ENCODE measurements at places on chromosomes 4 and X.

DNA sequence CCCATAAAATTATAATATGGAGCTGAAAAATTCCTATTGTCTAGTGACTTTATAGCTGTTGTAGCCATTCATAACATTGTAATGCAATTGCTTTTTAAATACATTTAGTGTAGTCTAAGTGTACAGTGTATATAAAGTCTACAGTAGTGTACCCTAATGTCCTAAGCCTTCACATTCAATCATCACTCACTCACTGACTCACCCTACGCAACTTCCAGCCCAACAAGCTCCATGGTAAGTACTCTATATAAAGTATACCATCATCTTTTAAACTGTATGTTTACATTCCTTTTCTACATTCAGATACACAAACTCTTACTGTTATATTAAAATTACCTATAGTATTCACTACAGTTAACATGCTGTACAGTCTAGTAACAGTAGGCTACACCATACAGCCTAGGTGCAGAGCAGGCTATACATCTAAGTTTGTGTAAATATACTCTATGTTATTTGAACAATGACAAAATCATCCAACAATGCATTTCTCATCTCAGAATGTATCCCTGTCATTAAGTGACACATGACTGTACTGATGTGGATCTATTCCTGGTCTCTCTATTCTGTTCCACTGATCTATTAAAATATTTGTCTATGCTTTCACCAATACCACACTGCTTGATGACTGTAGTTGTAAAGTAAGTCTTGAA, 33.7 kb downstream of the CLOCK start:
- DNase-seq = no peak

DNA sequence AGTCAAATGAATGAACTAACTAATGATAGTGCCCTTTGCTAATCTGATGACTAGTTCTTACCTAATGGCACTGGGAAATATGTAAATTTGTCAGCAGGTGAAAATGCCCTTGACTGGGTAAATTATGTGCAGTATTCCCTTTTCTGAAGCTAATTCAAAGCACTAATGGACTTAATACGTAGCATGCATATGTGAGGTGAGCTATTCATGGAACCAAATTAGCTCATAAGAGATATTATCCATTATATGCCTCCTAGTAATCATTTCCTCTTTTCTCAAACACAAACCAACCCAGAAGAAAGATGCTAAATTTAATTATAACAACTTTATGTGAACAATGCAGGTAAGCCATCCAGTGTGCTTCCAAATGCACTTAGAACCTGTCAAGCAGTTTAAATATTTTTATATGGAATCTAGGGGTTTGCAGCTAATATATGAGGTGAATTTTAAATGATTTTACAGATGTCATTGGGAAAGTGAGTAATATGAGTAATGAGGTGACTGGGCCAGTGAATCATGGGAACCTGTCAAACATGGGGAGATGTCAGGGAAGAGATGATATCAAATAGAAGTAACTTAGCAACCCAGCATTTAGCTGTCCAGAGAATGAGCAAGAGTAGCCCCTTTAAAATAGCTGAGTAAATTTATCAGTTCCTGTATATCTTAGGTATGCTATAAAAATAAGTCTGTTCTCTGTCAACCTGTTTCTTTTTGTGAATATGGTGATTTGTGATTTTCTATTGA, 315.0 kb downstream of the AFF2 start:
- DNase-seq = no peak

GRCh38 chr4:184280137-184280536, 62.5 kb upstream of the ENPP6 start:
- no peak for DNase-seq

DNA sequence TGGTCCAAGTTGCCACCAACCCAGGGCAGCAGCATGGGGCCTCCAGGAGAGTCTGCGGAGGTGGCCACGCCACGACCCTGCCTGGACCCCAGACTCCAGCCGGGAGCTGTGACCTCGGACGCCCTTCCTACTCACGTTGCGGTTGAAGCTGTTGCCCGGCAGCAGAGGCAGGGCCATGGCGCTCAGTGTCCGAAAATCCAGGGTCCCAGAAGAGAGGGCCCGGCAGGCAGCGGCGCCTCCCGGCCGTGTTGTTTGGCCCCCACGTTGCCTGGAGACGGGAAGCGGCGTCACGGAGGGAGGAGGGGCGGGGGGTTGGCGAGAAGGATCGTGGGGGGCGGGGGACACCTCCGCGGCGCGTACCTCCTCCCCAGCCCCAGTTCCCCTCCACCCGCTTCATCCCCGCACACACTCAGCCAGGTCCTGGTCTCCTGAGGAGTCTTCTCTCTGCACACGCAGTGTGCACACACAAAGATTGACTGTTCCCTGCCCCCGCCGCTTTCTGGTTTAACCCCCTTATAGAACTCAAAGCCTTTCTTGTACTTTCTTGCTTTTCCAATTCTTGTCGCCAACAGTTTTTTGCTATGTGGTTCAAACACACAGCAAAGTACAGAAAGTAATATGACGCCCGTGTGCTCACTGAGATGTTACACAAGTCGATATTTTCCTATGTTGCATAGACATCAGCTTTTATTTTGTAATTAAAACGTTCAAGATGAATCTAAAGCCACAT, at the start of gene EFHC2:
EFHC2 (minus strand) TSS at position 261 of the 730 bp plus-strand sequence; CDS start at position 177, 84 bp downstream.
- peak; percentile 4 for DNase-seq

- no peak for DNase-seq
Measured at GRCh38 chrX:110284159-110284558, 33.7 kb downstream of the AMMECR1 start.

DNA sequence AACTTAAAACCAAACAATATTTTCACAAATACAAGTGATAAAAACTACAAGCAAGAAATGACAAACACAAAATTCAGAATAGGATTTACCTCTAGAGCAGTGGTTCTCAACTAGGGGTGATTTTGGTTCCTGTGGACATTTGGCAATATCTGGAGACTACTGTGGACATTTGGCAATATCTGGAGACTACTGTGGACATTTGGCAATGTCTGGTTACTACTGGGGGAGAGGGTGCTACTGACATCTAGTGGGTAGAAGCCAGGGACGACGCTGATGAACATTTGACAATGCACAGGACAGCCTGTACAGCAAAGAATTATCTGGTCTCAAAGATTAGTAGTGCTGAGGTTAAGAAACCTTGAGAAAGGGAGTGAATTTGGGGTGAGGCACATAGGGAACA, 169.8 kb downstream of the CLCN4 start:
- no peak for DNase-seq
